M059J (cell line): ENCODE measurements at places on chromosomes 3 and 15. TPM values are rescaled to one million over a fixed set of nuclear protein-coding genes. Genes with fewer than 3 reads are reported as not detected.

CDC25A gene
- 8.9 and 16.5 TPM in 2 replicates for total RNA-seq

ERICH6 gene
- 0.07 TPM in 1 of 2 replicates, not detected in the other for total RNA-seq

IMPG2 gene
- under 0.01 TPM in 2 replicates for total RNA-seq

ACVR2B gene
- total RNA-seq = 0.74 and 0.81 TPM in 2 replicates

KLHL40 gene
- total RNA-seq = not detected in 2 replicates

HRG gene
- total RNA-seq = not detected in 2 replicates

C3orf38 gene
- 15.2 and 21.1 TPM in 2 replicates for total RNA-seq

ZPLD1 gene
- 0.20 TPM in 1 of 2 replicates, not detected in the other for total RNA-seq

SERPINI2 gene
- total RNA-seq = not detected in 2 replicates

NTRK3 gene
- total RNA-seq = 0.86 and 1.4 TPM in 2 replicates

AGBL1 gene
- total RNA-seq = not detected in 2 replicates

GRCh38 chr15:73990250-73991005 lies 1.7 kb downstream of the STOML1 start:
- DNase-seq = no peak

- DNase-seq = peak; percentile 49
Observed at GRCh38 chr3:141575879-141576743, 89.3 kb downstream of the RASA2 start.

GRCh38 chr3:57794501-57794900 lies 38.4 kb downstream of the SLMAP start:
- no peak for DNase-seq

- DNase-seq = no peak
Observed at GRCh38 chr3:124765197-124765840, 35.1 kb downstream of the UMPS start.

DNA sequence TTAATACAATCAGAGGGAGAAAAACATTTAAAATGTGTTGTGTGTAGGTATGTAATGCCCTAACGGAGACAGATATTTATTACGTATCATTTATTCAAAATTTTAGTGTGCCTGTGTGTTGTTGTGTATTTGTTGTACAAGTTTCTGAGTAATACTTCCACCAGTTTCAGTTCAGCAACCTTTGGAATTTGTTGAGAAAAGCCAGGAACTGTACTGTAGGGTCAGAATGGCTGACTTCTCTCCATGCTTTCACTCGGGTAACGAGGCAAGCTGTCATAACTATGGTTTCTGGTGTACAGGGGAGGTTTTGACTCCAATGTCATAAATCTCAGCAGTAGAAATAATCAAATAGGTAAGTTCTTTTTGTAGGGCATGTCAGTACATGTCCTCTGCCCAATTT lies 23.8 kb upstream of the CNTN6 start:
- no peak for DNase-seq

- DNase-seq = no peak
Observed at GRCh38 chr3:25372167-25372566, 55.9 kb upstream of the RARB start.

- DNase-seq = no peak
Observed at GRCh38 chr15:50100486-50100885, 18.5 kb downstream of the ATP8B4 start.

GRCh38 chr3:16739541-16740105 lies 134.4 kb upstream of the DAZL start:
- peak; percentile 39 for DNase-seq

DNA sequence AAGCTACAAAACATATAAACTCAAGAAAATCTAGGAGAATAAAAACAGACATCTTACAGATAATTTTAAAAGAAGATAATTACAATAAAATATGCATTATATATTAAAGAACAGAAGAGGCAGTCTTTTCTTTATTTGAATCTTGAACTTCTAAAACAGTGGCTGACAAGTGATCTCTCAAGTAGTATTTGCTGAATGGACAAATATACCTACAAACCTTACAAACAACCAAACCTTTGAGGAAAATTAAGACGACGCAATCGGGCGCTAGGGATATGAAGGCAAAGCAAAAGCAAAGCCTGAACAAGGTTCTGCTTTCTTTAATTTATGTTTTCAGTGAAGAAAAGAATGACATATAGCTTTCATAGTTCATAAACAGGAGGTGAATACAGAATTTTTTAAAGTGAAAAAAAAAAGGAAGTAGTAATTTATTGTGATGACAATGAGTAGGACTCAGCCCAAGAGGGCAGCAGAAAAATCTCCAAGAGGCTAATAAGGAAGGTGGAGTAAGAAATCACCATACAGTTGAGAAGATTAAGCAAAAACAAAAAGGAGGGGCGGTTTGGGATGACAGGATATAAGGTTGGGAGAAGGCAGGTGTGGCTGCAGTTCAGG lies 347.8 kb downstream of the TBC1D5 start:
- no peak for DNase-seq

DNA sequence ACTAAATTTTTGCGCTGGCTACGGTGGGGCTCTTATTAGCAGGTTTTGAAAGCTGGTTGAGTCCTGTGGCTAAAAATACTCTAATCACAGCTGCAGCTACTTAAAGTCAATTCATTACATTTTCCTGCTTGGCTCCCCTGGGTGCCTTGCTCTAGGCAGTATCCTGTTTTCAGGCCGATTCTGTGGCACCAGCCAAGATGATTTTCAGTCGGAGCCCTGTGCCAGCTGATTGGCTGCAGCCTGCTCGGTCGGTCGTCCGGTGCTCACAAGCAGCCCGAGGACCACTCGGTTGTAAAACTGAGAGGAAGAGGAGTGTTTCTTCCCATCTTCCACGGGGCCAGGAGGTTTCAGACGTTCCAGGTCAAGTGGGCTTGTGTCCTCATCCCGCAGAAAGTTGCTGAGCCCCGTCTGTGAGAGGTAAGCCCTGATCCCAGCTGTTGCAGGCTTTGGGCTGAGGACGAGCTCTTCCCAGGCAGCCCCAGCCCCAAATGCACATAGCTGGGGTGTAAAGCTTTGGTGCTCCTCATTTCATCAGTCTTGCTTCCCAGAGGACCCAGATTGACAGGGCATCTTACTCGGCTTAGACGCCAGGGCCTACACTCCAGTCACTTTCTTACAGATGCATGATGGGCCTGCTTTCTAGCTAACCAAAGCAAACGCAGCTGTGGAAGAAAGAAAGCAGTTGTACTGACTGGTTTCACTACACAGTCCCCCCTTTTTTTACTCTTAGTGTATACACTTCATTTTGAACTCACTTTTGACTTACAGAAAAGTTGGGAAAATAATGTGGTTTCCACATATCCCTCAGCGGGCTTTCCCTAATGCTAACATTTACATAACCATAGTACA lies 15.9 kb downstream of the LYSMD4 start:
- no peak for DNase-seq

- DNase-seq = no peak
Observed at GRCh38 chr15:65630760-65631159, 9.0 kb downstream of the SLC24A1 start.

DNA sequence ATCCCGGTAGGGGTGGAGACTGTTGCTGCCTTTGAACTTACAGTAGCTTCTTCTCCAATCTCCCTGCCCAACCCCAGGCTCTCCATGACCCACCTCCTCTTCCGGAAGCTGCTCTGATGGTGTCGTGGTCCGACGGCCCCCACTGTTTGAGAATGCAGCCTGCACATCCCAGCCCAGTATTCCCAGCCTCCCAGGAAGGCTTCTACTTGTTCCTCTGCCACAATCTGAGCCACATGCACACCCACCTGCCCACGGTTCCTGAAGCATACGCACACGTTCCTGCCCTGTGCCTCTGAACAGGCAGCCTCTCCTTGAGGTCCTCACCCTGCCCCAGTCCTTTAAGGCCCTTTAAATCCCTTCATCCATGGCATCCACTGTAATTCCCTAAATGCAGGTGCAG lies 57.4 kb downstream of the ABTB1 start:
- DNase-seq = no peak

GRCh38 chr15:94691169-94691568 lies 459.8 kb downstream of the MCTP2 start:
- DNase-seq = no peak

DNA sequence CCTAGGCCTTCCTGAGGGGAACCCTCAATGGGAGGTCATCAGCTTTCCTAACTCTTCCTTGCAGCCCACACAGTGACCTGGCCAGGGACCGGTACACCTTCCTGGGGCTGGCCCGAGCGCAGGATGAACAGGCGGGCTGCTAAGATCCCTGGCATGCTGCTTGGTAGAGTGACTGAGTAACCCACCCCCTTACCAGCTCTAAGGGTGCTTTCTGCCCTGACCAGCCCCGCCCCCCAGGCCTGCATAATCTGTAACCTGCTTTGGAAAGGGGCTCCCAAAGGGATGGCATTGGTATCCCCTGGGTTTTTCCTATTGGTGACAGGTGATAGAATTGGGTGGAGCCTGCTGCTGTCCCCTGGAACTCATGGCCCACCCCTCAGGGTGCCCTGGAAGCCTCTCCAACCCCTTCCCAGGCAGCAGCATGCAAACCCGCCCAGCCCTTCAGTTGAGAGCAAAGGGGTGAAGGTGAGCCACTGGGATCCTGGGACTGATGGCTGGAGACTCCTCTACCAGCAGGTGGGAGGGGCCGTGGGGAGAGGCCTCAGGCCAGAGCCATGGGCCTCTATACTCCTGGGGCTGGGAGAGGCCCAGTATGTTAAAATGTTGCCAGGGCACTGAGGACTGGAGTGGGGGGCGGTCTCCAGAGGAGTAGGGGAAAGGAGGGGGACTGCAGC lies 11.1 kb upstream of the KIF7 start:
- no peak for DNase-seq

DNA sequence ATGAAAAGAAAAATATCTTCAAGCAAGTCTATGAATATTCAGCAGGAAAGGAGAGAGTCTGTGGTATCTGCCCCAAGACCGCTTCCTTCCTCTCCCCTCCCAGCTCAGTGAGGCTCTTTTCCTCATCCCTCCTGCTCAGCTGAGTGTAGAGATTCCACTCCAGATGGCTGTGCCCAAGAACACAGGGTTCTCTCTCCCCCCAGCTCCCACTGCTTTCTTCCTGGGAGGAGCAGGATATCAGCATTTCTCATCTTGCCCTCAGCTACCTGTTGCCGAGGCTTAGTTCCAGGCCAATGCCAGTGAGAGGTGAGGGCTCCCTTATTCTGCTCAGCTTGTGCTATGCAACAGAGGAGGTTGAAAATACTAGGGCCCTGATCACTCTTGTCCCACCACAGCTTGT lies 211.9 kb downstream of the SV2B start:
- DNase-seq = no peak

DNA sequence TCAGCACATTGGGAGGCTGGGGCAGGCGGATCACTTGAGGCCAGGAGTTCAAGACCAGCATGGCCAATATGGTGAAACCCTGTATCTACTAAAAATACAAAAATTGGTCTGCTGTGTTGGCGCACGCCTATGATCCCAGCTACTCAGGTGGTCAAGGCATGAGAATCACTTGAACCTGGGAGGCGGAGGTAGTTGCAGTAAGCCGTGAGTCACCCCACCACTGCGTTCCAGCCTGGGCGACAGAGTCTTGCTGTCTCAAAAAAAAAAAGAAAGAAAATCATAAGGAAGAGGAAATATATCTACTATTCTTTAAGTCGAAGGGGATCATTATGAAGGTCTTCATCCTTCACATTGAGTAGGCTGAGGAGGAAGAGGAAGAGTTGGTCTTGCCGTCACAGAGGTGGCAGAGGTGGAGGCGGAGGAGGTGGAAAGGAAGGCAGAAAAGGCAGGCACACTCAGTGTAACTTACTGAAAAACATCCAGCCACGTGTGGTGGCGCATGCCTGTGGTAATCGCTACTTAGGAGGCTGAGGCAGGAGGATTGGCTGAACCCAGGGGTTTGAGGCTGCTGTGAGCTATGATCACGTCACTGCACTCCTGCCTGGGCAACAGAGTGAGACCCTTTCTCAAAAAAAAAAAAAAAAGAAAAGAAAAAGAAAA lies 14.2 kb downstream of the CSK start:
- DNase-seq = no peak

- DNase-seq = no peak
Observed at GRCh38 chr3:174094669-174095068, 697.1 kb downstream of the NLGN1 start.

DNA sequence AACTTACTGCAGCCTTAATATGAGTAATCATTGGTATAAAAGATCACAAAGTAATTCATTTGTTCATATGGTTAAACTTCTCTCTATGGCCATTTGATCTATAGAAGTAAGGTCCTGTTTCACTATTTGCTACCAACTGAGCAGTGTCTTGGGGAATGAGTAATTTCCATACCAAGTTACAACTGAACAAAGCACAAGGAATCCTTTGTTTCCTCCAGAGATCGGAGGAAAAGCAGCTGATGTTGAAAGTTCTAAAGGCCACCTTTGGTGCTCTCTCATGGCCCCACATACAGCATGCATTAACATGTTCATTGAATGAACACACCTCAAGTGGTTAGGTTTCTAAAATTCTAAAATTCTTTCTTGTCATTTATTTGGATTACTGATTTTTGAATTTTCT lies 7.1 kb upstream of the CNTN3 start:
- no peak for DNase-seq

DNA sequence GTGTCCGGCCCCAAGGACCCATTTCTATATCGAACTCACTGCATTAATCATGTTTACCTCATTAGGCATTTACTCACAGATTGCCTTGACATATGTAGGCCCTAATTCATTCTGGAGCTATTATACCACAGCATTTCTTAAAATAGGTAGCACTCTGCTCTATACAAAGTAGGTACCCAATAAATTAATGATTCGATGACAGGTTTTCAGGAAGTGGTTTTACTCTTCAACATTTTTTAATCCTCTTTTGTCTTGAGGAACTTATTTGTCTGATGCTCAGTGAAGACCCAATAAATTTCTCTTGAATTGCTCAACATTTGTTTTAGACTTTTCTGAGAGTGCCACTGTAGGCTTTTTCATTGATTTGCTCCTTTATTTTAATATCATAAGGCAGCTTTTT lies 12.1 kb downstream of the TGFBR2 start:
- DNase-seq = peak; percentile 37

DNA sequence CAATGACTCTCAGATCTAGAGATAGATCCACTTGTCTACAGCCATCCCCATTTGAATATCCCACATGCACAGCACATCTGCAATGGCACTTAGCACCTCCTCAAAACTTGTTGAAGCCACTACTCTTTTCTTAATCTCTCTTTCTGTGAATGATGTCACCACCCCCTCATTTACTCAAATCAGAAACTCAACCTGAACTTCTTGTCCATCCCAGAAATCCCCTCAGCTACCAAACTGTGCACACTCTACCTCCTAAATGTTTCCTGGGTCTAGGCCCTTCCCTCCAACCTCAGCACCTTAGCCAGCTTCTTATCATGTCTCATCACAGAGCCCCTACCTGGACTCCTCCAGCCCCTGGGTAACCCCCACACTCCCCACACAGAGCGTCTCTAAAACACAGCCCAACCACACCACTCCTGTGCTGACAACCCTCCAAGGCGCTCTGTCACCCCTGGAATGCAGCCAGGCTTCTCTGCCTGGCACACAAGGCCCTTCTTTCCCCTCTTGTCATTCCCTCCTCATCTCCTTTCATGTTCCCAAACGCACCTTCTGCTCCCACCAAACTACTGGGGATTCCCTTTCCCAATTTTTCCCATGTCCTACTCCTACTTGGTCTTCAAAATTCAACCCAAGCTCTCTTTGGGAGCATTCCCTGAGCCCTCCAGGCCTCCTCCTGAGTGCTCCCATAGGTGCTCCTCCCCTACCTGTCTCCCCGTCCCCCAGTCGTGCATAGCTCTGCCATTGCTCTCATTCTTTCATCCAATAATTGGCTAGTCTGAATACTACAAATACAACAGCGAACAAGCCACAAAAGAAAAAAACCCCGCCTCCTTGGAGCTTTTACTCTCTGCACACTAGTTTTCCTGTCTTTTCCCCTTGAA lies 39.8 kb upstream of the ZBTB38 start:
- peak; percentile 35 for DNase-seq
